ENCODE measurements at places on chromosomes 7 and 10.

DNA sequence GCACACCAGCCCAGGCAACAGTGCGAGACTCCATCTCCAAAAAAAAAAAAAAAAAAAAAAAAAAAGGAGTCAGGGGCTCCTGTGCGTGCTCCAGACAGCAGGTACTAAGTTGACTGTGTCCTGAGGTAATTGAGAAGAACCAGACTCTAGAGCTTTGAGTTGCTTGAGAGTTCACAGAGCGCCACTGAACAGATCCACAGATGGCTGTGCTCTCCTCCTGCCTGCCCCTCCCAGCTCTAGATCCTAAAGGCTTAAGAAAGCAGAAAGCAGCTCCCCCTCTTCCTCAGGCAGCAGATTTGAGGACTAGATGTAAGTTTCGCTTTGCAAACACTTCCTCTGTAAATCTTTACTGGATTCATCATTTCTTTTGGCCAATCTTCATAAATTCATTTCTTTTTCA is 38.7 kb downstream of the SHH start:
- DNase-seq, result no peak

DNA sequence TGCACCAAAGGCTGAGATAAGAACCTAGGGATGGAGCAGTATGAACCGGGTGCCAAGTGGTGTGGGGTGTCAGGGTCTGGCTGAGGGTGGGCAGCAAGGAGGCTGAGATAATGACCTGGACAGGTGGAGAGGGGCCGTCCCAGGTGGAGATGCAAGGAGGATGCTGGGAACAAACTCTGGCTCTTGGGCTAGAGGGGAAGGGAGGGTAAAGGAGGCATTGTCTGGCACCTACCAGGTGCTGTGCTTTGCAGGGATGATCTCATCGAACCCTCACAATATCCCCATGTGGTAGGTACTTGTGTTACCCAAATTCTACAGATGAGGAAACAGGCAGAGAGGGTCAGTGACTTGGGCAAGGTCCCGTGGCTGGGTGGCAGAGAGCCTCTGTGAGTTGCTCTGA is 19.9 kb upstream of the HOXA13 start:
- DNase-seq, result no peak

GRCh38 chr10:26437637-26438461 is at the start of gene APBB1IP:
Gene APBB1IP (plus strand): TSS chr10:26438341. CDS start chr10:26492327, 53,986 bp downstream.
- DNase-seq, result peak; percentile 16

- DNase-seq, result no peak
Measured at GRCh38 chr10:3777981-3778691, 6.9 kb downstream of the KLF6 start.

- DNase-seq, result no peak
Measured at GRCh38 chr7:75905785-75906604, 9.0 kb upstream of the POR start.

DNA sequence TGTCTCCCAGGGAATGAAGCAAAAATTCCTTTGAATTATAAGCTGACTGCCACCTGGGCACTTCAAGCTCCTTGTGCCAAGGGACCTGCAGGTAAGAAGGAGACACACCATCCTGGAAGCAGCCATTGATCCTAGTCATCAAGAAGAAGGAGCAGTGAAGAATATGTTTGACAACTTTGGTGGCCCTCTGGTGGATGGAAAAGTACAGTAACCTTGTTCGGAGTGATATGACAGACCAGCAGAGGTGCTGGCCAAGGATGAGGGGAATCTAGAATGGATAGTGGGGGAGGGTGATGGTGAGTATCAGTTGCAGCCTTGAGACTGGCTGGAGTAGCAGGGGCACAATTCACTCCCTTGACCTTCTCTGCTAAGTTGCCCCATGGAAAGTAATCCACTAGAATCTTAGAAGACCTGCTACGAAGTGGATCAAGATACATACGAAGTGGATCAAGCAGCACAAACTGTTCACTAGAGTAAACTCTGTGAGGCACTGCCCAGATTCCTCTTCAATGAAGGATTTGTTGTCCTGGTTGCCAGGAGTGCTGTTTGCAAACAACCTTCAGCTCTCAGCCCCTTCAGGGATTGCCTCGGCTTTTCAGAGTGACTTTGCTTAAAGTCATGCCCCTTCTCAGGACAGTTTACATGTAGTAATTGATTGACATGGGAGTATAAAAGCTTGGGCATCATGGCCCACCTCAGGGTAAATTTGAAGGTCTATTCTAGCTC is 44.8 kb upstream of the ORC5 start:
- DNase-seq, result no peak

GRCh38 chr10:106181501-106181900 is 983.0 kb downstream of the SORCS1 start:
- no peak for DNase-seq
